ENCODE measurements at places on chromosomes 12 and 14.
A peak's percentile ranks its signal among the peaks of the same experiment; 100 is the strongest.

- DNase-seq = no peak
These were observed 35.6 kb downstream of the RIMBP2 start for GRCh38 chr12:130680451-130680990.

GRCh38 chr12:31477687-31478086 is 113.2 kb downstream of the DENND5B start:
- no peak for DNase-seq

DNA sequence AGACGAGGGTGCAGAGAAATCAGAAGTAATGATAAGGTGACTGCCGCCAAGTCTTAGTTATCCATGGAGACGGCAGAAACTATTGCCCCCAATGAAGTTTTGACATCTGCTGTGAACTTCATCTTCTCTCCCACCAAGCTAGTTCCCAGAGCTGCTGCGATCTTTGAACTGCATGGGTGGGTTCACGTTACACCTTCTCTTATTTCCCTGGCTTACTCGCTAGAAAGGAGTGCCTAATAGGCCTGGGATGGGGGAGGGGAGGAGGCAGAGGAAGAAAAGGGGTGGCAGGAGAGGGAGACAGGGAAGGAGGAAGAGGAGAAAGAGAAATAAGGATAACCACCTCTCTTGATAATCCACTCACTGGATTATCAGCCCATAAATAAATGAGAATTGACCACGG is 157.1 kb downstream of the NTF3 start:
- no peak for DNase-seq

- DNase-seq = no peak
These were observed 86.9 kb upstream of the CLEC14A start for GRCh38 chr14:38342803-38343202.

DNA sequence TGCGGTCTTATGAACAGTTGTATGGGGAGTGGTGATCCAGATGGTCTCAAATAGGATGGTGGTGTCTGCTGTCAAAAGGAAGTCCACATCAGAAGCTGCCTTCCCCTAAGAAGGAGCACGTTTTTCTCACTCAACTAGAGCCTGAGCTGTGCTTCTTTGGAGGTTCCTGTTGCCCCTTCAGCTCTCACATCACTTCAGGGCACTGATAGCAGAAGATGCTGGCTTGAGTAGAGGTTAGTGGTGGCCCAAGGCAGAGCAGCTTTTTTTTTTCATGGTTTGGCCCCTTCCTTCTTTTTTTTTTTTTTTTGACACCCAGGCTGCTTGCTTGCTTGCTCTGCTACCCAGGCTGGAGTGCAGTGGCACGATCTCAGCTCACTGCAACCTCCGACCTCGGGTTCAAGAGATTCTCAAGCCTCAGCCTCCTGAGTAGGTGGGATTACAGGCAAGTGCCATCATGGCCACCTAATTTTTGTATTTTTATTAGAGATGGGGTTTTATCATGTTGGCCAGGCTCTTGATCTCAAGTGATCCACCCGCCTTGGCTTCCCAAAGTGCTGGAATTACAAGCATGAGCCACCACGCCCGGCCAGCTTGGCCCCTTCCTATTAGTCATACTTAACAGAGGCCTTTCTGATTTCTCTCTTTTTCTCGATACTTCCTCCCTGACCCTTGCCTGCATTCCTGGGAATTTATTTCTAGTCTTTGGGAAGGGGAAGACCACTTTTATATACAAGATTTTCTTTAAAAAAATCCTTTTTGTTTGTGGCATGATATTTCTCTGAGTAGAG is 31.6 kb downstream of the KLRD1 start:
- DNase-seq = no peak

DNA sequence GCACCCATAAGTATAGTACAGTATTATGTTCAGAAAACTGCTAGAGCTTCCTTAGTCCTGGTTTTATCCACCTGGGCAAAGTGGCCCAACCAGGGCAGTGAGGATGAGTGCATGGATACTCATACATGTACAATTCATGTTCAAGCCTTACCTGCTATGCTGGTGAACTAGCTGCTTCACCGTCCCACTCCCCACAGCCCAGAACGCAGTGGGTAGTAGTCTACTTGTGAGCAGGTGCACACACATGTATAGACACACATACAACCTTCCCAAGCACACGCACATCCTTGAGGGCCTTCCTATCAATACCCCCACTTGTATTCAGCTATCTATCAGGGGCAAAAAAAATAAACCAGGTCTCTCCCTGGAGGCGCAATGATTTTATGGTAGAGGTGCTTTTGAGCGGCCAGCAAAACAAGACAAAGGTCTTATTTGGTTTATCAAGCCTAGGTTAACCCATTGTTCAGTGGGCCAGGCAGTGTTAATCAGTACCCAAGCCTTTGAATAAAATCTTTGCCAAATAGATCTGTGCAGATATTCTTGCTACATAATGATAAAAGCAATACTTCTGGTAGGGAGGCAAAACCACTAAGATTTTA is 69.8 kb downstream of the ZFP36L1 start:
- no peak for DNase-seq

- peak; percentile 16 for DNase-seq
These were observed at the start of gene VSIG10 for GRCh38 chr12:118103601-118104382. Gene VSIG10, minus strand, starts transcription at chr12:118104011. Its CDS starts 340 bp downstream, at chr12:118103671.

- no peak for DNase-seq
These were observed at the start of gene DIO3 for GRCh38 chr14:101561145-101561896. Gene DIO3, plus strand, starts transcription at chr14:101561495.

- no peak for DNase-seq
These were observed 325.9 kb downstream of the APAF1 start for GRCh38 chr12:98970950-98971349.

DNA sequence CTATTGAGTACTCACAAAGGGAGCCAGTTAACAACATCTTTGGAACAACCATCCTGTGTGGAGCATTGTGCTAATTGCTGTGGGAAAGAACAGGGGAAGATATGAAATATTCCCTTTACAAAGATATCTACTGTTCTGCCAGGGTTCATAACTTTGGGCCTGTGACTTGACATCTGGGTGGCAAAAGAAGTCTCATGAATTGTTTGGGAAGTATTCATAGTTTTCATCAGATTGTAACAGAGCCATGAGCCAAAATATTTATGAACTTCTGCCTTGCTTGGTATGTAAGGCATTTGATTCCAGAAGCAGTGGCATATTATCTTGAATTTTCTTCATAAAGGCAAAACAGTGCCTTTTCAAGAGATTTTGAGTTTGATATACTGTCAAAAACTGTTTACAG is 816.2 kb downstream of the DIO2 start:
- no peak for DNase-seq

DNA sequence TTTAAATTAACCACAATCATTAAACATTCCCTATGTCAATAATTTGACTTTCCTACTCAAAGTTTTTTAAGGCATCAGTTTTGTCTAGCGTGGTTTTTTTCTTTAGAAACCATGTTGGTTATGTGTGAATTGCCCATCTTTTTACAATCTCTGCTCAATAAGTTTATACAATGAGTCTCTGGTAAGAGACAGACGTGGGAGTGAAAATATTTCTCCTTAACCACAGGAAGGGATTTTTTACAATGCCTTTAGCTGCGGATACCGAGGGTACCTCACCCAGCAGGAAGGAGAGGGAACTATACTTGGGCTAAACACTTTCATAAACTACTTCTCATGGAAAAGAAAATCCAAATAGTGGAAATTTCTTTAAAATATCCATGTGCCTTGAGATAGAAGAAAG is 191.4 kb upstream of the BCL2L14 start:
- DNase-seq = no peak

- DNase-seq = no peak
These were observed 35.1 kb downstream of the PAPLN start for GRCh38 chr14:73272393-73272792.

DNA sequence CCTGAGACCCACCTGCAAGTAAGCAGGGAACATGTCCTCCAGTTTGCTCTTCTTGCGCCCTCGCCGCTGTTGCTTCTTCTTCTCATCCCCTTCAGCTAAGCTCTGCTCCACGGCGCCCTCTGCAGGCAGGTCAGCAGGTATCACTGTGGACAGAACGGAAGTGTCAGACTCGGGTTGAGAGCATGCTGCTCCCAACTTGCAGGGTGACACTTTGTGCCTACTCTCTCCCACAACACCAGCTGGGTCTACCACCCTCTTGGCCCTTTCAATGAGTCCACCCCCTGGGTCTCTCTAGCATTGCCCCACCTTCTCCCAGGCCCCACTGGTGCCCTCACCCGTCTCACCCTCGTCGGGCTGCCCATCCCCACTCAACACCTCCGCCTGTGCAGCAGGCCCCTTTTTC is 16.7 kb downstream of the KMT2D start:
- DNase-seq = peak; percentile 77

DNA sequence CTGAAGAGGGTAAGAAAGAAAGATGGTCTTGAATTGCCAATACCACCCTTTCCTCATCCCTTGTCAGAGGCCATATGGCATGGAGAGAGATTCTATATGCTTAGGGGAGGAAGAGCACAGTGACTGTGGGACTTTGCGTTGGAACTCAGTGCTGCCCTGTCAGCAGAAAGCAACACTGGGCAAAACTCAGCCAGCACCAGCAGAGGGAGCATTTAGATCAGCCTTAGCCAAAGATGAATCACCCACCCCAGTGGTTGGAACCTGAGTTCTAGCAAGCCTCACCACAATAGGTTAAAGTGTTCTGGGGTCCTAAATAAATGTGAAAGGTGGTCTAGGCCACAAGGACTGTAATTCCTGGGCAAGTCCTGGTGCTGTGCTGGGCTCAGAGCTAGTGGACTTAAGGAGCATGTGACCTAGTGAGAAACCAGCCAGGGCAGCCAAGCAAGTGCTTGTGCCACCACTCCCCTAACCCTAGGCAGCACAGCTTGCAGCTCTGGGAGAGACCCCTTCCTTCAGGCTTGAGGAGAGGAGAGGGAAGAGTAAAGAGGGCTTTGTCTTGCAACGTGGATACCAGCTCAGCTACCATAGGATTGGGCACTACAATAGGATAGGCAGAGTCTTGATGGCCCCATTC is 11.4 kb upstream of the BCAT1 start:
- peak; percentile 50 for DNase-seq

DNA sequence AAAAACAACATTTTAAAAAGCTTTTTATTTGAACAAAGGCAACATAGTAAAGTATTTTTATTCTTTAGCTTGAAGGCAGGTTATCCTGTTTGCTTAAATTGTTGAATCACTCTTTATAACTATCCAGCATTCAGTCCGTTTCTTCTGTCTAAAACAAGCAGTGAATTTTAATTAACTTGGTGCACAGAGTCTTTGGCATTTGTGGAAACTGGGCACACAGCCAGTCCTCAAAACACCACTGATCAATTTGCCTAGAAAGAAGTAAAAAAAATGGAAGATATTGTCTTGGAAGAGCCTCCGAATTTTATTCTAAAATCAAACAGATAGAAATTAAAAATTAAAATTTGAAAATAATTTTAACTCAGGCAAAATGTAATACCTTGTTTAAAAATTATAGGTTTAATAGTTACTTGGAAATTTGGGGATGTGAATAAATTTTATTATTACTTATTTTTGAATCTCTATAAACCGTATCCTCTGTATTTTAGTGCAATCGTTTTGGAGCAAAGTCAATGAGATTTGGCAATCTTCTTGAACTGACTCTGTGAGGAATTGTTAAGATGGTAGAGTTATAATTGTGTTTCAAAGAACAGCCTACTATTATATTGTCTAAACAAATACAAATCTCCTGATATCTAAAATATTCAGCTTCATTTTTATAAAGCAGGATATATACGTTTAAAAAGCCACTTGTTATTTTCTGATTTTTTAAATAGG is 927.0 kb downstream of the SLC16A7 start:
- DNase-seq = no peak

DNA sequence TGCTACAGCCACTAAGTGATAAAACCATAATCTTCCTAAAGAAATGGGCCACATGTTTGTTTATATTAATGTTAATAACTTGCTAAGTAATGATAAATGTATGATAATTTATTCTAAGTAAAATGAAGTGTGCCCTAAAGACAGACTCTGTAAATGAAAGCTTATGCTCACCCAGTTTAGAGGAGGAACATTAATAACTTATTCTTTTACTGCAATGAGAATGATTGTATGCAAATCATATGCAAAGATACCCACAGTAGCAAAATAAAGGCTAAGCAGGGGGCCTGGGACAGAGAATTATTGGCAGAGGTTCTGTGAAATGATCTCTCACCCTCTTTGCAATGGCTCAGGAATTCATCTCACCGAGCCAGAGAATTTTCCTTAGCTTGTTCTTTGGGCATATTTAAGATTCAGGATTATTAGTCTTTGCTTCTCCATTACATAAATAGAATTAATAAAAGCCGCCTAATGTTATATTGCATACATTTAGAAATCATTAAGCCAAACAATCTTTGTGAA is 75.9 kb downstream of the TMEM132D start:
- DNase-seq = no peak

- DNase-seq = no peak
These were observed 3.3 kb downstream of the FLRT2 start for GRCh38 chr14:85533023-85533860.

- DNase-seq = no peak
These were observed 66.5 kb upstream of the GZMB start for GRCh38 chr14:24700511-24700910.

GRCh38 chr14:85578930-85579329 is 49.0 kb downstream of the FLRT2 start:
- no peak for DNase-seq

DNA sequence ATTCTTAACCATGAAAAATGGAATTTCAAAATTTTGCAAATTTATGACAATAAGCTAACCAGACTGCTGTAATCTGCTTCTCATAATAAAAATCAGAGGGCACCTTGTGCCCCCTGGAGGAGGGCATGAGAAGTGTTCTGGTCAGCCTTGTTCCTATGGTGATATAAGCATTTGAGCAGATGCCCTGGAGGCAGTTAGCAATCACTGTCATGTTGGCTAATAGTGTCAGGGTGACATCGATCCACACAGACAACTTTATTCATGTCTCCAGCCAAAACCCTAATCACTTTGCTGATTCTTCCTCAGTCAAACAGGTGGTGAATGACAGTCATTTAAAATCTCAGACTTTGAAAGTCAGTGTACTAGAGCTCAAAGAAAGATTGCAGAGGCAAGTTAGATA is 943.0 kb downstream of the GALC start:
- DNase-seq = no peak

GRCh38 chr12:77814386-77814785 is 16.3 kb upstream of the NAV3 start:
- no peak for DNase-seq

- DNase-seq = no peak
These were observed 15.1 kb downstream of the CCDC177 start for GRCh38 chr14:69559581-69560011.

GRCh38 chr12:127519779-127520178 is 747.2 kb upstream of the TMEM132C start:
- DNase-seq = no peak

DNA sequence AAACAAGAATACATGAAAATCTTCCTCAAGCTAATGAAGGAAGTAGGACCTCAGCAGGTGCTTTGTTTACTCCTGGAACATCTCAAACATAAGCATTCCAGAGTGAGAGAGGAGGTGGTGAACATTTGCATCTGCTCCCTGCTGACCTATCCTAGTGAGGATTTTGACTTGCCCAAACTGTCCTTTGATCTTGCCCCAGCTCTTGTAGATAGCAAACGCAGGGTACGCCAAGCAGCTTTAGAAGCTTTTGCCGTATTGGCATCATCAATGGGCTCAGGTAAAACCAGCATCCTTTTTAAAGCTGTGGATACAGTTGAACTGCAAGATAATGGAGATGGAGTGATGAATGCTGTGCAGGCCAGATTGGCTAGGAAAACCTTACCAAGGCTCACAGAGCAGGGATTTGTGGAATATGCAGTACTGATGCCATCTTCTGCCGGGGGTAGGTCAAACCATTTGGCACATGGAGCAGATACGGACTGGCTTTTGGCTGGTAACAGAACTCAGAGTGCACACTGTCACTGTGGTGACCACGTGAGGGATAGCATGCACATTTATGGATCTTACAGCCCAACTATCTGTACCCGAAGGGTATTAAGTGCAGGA is 1.9 kb downstream of the TOGARAM1 start:
- no peak for DNase-seq

Data from activated naive CD4-positive, alpha-beta T cell treated with Interleukin-2 at 50 U/mL for 16 hours (primary cell).